ENCODE measurements at places on chromosomes 3 and 15.

DNA sequence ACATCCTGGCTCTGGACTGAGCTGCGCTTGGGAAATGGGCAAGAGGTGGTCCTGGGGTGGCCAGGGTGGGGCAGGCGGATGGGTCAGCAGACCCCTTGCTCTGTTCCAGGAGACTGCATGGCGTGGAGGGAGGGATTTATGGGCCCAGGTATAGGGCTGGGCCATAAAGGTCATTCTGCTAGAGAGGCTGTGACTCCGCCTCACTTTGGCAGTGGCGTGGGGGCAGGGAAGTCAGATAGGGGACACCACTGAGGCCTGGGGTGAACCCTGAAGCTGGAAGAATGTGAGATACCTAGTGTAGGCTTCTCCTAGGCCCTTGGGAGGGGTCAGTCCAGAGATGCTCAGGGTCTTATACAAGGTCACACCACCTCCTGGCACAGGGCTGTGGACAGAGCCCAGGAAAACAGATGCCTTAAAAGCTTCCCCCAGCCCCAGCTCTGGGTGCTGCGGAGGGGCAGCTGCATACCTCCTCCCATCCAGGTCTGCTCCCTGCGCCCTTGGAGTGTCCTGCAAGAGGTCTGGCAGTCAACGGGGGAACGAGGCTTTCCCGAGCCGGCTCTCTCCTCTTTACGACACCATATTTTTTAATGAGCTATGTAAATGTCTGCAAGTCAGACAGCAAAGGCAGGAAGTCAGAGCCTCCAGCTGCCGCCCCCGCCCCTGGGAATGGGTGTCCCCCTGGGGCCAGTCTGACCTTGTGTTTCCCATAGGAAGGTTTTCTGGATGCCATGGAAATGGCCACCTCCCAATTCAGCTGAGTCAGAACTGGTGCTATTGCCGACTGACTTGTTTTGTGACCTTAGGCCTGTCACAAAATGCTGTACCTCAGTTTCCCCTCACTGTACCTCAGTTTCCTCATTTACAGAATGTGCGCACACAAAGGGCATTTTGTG lies 26.3 kb downstream of the LINGO1 start:
- no peak for DNase-seq

- DNase-seq = no peak
Measured at GRCh38 chr3:184176377-184177330, 2.0 kb downstream of the AP2M1 start.

GRCh38 chr3:85476891-85477495 lies 518.2 kb downstream of the CADM2 start:
- DNase-seq = no peak

DNA sequence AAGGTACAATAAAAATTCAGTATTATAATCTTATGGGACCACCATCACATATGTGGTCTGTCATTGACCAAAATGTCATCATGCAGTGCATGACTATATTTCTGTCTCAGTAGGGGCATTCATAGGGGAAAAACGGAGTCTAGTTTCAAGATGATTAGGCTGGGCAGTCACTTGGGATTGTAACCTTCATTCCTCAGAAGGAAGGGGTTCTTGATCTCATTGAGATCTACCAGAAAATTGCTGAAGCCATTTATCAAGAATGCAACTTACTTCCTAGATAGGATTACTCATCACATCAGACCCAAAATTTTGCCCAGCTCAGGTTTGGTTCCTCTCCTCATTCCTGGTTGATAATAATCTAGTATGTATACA lies 37.3 kb downstream of the BTD start:
- no peak for DNase-seq

GRCh38 chr3:9124730-9125129 lies 124.7 kb downstream of the SRGAP3 start:
- no peak for DNase-seq
